ENCODE measurements at places on chromosomes 11 and 22.
A peak's percentile ranks its signal among the peaks of the same experiment; 100 is the strongest.

DNA sequence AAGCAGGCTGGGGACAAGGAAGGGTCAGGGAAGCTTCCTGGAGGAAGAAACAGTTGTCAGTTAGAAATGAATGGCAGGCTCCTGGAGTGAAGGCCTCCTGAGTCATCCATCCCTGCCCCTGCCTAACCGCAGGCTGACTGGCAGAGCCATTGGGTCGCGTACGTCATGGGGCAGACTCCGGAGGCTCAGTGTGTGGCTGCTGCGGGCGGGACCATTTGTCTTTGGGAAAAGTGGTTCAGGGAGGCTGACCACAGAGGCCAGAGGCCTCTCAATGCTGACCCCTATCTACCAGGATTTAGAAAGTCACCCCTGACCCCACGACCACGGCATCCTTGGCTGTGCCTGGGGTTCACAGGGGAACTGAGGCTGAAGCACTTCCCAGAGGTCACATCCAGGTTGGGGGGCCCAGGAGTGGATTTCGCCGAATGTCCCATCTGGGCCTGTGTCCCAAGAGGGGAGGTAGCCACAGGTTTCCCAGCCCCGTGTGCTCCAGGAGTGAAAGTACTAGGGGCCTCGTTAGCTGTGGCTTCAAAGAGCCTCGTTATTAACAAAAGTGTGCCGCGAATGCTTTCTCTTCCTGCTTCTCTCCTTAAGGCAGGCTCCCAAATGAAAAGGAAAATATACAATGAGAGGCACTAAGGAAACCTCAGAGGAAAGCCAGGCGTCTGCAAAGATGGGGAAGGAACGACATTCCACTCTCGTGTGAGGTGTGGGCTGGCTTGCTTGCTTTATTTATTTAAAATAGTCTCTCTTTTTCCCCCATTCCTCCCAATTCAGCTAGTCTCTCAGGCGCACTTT, 58.9 kb downstream of the FLRT1 start:
- no peak for DNase-seq

DNA sequence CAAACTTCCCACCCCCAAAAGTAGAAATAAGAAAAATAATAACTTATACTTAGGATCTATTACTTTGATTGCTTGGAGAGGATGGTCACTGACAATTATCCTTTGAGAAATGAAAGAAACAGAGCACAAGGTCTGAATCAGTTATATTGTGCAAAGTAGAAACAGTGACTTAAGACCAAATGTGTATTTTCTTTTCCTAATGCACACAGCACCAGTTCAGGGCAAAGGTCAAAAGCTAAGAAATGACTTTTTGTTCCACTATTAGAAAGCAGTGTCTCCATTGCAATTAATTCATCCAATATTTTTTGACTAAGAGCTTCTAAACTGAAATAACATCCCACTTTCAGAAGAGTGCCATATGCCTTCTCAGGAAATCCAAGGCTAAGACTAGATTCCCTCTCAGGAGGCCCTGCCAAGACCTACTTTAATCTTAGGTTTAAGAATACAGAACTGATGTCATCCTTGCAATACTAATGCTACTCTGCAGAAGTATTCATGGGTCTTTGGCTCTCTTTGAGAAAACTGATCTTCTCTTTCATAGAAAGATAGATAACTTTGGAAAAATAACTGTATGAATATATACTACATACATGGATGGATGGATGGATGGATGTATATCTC, 147.0 kb downstream of the APOL5 start:
- DNase-seq: no peak

DNA sequence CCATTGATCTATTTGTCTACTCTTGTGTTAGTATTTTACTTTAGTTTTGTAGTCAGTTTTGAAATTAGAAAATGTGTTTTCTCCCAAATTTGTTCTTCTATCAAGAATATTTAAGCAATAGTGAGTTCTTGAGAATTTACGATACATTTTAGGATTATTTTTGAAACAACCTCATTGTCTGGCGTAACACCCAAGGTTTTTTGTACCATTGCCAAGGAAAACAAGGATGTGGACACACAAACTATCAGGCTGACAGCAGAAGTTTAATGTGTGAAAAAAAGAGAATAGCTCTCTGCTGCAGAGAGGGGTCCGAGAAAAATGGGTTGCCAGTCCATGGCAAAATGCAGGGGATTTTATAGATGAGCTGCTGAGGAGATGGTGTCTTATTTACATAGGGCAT, 865.1 kb upstream of the CNTN5 start:
- DNase-seq: no peak

- DNase-seq: no peak
Observed at GRCh38 chr11:96854425-96854824, 464.6 kb downstream of the JRKL start.

DNA sequence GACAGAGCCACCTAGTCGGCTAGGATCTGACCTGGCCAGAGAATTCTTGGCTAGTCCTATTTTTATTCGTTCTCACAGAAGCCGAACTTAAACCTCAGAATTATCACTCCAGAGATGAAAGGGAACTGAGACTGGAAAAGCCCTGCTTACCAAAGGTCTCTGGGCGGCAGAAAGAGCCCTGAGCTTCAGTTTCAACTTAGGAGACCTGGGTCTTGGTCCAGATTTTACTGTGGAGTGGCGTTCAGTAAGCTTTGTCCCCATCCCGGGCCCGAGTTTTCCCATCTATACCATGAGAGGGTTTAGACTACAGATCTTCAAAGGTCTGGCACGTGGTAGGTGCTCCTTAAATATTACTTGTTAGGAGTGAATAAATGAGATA, 516 bp downstream of the NEU3 start:
- DNase-seq: no peak

DNA sequence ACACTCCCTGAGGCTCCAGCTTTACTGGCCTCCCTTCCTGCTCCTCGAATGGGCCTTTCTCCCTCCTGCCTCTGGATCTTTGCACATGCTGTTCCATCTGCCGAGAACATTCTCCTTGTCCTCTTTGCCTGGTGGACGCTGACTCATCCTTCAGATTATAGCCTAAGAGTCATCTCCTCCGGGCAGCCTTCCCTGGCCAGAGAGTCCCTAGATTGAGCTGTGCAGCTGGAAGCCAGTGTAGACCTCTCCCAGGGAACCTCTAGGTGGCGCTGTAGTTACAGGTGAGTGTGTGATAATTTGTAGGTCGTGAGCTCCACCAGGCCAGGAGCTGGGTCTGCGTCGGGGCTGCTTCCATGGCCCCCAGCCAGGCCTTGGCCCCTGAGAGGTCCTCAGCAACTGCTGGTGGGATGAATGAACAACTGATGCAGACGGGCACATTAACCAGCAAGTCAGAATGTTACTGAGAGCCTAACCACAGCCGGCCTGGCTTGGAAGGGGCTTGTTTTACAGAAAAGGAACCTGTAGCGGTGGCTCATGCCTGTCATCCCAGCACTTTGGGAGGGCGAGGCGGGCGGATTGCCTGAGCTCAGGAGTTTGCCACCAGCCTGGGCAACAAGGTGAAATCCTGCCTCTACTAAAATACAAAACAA, 8.7 kb downstream of the PNPLA5 start:
- peak; percentile 53 for DNase-seq

- no peak for DNase-seq
Observed at GRCh38 chr22:47032091-47032943, 269.9 kb downstream of the TBC1D22A start.

- peak; percentile 54 for DNase-seq
Observed at GRCh38 chr11:62394825-62395538, 23.9 kb upstream of the SCGB1A1 start.

DNA sequence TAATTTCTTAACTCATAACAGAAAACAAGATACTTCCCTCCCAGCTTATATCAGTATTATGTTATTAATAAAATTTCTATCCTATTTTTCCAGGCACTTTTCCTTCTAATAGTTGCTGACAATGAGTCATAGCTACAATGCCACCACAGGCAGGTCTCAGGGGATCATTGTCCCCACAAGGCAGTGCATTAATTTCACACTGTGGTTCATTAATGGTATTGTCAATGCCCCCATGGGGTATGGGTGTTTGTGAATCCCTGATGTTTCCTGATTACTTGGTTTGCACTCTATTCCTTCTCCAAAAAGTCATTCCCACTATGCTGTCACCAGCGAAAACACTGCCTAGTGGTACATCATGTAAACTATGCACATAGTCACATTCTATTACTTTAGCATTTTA, 345.5 kb upstream of the CTSC start:
- no peak for DNase-seq

DNA sequence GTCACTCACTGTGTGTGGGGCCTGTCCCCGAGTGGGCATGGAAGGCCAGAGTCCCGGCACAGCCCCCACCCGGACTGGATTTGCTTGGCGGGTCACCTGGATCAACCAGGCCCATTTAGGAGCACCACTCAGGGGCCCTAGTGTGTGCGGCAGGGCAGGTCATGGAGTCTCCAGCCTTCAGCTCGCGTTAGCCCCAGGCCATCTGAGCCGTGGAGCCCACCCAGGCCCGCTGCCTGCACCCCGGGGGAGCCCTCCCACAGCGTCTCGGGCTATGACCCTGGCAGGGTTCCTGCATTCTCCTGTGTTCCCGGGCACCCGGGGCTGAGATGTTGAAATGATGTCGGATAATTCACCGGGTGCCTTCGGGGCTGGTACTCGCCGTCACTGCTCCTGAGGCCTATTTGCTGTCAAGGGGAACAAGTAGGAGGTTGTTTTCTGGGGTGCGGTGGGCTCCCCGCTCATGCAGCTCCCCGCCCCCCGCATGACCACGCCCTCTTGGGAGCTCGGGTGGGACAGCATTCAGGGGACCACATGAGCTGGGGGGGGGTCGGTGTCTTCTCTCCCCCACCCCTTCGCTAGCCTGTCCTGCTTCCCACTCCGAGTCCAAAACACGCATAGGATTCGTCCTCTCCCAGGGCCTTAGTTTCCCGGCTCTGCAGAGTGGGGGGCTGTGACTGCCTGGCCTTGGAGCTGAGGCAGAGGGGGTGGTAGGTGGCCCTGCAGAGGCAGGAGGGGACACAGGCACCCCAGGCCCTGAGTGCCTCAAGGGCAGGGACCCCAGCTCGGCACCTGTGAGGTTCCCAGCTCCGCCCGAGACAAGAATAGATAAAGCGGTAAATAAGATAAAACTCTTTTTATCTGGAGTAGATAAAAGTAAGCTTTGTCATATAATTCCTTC, 77.2 kb downstream of the KCNQ1 start:
- no peak for DNase-seq

- DNase-seq: no peak
Observed at GRCh38 chr11:123519797-123520193, 89.7 kb downstream of the GRAMD1B start.

- DNase-seq: no peak
Observed at GRCh38 chr11:18367431-18367830, 26.9 kb upstream of the LDHA start.

GRCh38 chr11:122843281-122844141, 5.2 kb downstream of the CRTAM start:
- DNase-seq: no peak

- DNase-seq: no peak
Observed at GRCh38 chr11:105592035-105592434, 17.8 kb upstream of the GRIA4 start.

GRCh38 chr11:6251120-6251733, 8.4 kb upstream of the CCKBR start:
- DNase-seq: peak; percentile 18

DNA sequence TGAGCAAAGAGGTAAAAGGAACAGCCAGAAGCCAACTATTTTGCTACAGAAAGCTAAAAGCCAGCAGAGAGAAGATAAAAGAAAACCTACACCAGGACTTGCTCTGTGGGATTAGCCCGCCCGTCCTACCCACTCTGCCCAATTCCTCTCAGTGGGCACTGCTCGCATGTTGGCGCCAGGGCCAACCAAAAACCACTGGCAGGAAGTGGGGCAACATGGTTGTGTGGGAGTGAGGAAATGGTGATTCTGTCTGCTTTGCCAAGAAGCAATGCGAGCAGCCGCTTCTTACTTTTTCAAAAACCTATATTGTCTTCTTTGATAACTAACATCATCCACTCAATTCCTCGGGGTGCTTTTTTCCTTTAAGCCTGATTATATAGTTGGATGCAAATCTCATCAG, 14.2 kb upstream of the APOA1 start:
- no peak for DNase-seq

GRCh38 chr11:126809514-126810289, 190.9 kb downstream of the KIRREL3 start:
- DNase-seq: no peak

DNA sequence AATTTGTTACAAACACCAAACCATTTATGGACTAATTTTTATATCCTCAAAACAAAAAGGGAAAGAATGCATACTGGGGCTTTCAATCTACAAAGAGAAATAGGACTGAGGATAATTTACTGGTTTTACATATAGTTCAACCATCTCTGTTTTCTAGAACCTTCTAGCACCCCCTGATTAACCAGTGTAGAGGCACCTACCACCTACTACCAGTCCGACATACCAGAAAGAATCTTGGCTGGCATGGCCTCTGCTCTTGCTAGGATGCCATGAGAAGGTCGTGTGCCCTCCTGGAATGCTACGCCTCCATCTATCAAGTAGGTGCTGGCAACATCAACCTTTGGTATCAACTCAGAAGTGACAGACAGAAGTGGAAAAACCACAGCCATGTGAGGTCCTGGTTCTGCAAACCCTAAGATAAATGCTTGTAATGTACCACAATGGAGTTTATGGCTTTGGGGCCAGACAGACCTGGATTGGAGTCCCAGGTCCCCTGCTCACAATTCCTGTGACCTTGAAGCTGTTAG, 28.2 kb downstream of the MYH9 start:
- no peak for DNase-seq

DNA sequence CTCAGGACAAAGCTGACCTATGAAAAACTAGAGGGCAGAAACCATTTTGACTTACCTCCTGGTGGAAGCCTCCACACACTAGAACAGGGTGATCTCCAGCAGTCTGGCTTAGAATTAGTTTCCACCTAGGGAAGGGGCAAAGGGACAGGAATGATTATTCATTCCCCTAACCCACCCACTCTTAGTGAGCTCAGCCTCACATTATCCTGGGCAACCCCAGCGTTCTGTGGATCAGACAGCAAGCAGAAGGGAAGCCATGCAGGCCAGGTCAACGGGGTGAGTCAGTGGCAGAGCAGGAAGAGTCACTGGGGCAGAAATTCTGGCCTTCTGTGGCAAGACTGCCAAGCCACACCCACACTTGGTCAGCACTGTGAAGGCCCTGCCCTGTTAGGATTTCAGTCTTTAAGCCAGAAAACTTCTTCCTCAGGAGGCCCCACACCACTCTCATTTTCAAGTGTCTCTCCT, 10.5 kb downstream of the NUMA1 start:
- no peak for DNase-seq

DNA sequence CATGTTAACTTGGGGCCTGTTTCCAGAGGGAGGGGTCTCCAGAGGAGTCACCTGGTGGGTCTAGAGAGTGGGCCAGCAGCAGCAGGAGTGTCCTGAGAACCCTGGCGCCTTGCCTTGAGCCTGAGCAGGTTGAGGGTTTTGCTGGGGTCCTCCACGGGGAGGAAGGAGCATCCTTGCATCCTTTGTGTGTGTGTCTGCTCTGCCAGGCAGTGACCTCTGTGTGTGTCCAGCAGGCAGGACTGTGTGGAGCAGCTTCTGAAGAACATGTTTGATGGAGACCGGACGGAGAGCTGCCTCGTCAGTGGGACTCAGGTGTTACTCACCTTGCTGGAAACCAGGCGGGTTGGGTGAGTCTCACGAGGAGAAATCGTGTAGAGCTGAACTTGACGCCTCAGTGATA, 55.7 kb downstream of the SBF1 start:
- no peak for DNase-seq
